ENCODE measurements at places on chromosomes 1 and 21.

- no peak for DNase-seq
These were observed 633.0 kb upstream of the B3GALT2 start for GRCh38 chr1:193819376-193819775.

- no peak for DNase-seq
These were observed 80.3 kb upstream of the WNT4 start for GRCh38 chr1:22223176-22223575.

DNA sequence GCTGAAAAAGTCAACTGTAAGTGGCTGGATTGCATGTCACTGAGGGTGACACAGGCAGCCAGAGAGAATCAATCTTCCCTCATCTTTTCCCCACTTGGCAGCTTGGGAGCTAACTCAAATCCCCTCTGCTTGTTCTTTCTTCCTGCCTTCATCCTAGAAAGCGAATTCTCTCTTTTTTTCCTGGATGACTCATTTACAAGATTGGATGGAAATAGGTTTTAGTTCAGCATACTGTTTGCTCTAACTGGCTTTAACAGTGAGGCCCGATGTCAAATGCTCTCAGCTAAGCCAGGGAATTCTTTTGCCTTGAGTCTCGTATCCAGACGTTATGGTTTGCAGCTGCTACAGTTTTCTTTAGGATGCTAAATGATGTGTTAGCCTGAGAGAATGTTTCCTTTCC is 72.7 kb downstream of the HUNK start:
- DNase-seq, result no peak

DNA sequence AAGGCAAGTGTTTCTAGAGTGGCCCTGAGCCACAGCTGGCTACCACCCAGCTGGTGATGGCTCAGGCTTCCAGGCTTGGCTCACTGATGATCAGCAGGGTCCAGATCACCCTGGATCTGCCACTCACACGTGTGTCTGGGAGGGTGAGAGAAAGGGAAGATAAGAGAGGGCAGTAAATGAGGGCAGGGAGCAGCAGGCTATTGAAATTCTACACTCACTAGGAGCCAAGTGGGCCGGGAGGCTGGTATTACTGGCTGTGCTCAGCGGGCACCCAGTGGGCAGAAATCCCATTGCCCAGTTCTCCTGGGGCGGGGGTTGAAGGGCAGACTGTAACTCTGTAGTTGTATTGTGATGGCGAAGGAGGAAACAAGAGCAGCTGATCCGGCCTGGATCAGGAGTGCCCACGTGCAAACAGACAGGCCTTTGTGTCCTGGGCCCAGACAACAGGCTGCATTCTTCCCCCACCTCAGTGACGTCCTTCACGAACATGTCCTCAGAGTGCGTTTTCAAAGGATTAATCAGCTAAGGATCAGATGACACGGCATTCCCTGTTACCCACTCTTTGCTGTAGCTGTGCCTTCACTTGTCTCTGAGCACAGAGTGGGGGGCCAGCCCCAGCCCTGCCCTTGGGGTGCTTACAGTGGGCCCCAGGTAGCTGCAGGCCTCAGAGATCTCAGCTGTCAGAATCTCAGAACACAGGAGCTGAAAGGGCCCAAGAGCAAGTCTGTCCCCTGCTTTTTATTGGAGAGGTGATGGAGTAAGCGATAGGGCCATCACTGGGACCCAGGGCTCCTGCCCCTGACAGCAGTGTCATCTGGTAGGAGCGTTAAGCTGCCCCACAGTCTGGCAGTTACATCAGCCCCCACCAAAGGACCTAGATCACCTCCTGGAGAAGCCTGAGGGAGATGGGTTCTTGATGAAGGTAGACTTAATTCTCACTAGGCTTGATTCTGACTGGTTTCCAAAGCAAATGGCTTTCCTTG is 60.5 kb downstream of the ATP1A1 start:
- DNase-seq, result peak; percentile 94

DNA sequence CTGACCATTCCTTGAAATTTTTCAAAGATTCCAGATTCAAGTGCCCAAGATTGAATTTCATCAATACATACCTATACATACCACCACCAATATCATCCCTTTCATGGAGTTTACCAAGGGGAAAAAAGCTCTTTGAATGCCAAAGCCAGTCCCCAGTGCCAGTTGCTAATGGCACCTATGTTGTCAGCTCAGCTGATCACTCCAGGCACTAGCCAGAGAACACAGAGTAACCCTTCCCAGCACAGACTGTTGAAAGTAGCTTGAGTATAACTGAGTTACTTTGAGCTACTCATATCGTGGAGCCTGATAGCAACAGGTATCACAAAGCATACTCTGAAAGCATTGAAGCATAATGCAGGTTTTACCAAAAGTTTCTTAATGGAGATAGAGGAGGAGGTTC is 133.9 kb upstream of the NFIA start:
- no peak for DNase-seq

DNA sequence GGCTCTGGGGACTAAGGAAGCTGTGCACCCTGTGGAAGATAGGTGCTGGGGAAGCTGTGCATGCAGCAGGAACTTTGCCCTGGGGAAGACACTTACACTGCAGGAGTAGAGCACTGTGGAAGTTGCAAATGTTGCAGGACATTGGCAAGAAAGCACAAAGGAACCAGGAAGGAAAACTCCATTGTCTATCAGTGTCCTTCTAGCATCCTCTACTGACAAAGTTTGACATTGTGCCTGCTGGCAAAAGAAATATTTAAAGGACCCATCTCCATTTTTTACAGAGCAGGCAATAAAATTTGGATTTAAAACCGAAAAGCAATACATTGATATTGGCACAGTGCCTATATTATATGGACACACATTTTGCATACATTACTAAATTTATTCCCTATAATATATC is 394.1 kb downstream of the PBX1 start:
- DNase-seq, result no peak

GRCh38 chr1:162007466-162007865 is 16.2 kb downstream of the OLFML2B start:
- DNase-seq, result no peak
